ENCODE measurements at places on chromosomes 16 and 17. TPM values are rescaled to one million over a fixed set of nuclear protein-coding genes. Genes with fewer than 3 reads are reported as not detected.

Gene LDAF1
- total RNA-seq, result 18.6 TPM

Gene TBC1D3G
- not detected for total RNA-seq

Gene MT1H
- total RNA-seq, result not detected

- H3K27me3 ChIP-seq, result no peaks in the 10 kb centered on the region
- no peak for DNase-seq
- H3K4me3 ChIP-seq, result no peak overlapping the region
- no peak overlapping the region for H3K27ac ChIP-seq
These were observed 902.5 kb downstream of the KCNJ2 start for GRCh38 chr17:71071837-71072236.

- H3K4me1 ChIP-seq, result peaks cover 9% of the 10 kb centered on the region
- DNase-seq, result no peak
- no peaks in the 10 kb centered on the region for H3K27me3 ChIP-seq
- no peaks in the 10 kb centered on the region for H3K36me3 ChIP-seq
- H3K27ac ChIP-seq, result no peak overlapping the region
- H3K4me3 ChIP-seq, result no peak overlapping the region
These were observed 98.4 kb downstream of the ADCY9 start for GRCh38 chr16:4017807-4018206.

Data from CD4-positive, alpha-beta memory T cell (primary cell).